ENCODE measurements at places on chromosomes 3 and 15.

DNA sequence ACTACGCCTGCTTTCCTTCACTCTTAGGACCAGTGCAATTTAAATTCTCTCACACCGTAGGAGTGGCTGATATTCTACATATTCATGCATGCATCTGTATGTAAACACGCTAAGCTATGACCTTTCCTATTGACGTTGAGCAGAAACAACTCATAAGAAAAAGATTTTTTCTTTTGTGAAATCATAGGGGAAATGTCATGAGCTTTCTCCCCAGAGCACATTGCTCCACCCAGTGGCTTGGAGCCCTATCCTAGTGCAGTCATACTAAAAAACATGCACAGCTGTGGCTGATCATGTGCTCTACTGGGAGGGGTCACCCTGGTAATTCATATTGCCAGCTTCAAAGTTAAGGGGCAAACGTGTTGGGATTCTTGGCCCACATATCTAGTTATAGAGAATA, 1.8 kb upstream of the MESD start:
- DNase-seq = no peak

GRCh38 chr15:47384776-47385175, 332.5 kb upstream of the SEMA6D start:
- no peak for DNase-seq

DNA sequence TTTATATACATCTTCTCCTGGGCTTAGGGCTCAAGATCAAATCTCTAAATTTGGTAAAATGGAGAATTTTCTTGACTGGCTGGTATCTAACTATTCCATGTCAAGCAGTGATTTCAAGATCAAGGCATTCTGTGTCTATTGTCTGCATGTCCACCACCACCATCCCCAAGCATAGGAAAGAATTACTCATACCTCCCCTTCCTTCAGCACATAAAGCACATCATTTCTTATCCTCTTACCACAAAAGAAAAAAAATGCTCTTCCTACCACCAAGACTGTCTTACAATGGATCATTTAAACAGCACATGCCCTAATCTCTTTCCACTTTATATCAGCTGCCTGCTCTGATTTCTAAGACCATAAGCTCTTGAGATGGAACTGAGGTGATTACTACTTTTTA, 470.5 kb upstream of the THBS1 start:
- no peak for DNase-seq

DNA sequence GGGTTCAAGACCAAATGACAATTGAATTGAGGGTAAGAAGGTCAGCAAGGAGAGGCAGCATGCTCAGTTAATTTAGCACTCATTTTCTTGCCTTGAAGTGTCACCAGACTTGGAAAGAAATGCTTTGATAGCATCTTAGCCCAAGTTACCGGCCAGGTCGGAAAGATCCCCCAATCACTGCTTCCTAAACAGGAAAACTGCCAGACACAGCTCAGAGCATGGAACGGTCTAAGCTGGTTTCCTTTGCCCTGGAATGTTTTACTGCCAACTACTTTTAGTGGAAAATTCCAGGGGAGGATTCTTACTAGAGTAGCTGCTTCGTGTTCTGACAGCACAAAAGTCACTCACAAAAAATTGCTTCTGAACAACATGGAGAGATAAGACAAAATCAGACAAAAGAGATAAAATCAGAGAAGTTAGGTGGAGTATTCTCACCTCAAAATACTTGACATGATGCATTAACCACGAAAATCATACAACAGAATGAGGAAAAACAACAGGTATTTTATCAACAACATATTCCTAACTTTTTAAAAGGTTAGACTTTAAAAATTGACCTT, 65.5 kb downstream of the CCR4 start:
- no peak for DNase-seq

DNA sequence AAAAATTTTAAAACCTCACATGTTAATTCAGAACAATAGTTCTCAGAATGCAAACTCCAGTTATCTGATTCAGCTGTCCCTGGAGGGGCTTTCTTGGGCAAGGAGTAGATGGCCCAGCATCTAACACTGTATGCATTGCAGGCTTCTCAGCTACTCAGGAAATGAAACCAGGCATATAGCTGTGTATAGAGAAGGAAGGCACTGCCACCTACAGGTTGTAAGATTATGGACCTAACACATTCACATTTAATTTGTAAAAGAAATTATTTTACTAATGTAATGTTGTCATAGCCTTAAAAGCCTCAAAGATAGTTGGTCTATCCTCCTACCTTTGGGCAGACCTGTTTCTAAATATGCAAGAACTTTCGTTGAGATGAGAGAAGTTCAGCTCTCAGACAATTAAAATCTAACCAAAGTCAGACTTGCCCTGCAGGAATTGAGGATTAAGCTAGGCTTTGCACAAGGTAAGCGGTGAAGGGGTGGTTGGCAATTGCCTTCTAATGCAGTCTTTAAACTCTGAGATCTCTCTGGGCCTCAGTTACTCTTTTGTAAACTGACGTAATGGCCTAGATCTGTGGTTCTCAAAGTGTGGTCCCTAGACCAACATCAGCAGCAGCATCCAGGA, 132.8 kb upstream of the SLC24A5 start:
- DNase-seq = peak; percentile 7

GRCh38 chr3:55637906-55638638, 151.0 kb upstream of the WNT5A start:
- DNase-seq = no peak

GRCh38 chr3:50237133-50237651, 1.2 kb downstream of the GNAI2 start:
- DNase-seq = peak; percentile 23

DNA sequence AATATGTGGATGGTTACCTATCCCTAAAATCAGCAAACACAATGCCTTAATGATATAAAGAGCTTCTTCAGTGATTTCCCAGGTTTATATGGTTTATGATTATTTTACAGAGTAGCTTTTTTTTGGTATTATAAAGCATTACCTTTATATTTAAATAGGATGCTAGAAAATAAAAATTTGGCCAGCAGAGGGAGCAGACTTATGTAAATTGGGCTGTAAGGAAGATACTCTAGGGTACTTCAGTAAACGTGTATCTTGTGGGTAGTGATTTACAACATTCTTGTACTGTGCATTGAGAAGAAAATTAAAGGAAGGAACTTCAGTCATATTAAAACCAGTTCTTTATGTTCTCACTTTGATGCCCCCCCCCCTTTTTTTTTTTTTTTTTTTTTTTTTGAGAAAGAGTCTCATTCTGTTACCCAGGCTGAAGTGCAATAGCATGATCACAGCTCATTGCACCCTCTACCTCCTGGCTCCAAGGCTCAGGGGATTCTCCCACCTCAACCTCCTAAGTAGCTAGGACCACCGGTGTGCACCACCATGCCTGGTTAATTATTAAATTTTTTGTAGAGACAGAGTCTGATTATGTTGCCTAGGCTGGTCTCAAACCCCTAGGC, 167.9 kb downstream of the BBX start:
- no peak for DNase-seq

DNA sequence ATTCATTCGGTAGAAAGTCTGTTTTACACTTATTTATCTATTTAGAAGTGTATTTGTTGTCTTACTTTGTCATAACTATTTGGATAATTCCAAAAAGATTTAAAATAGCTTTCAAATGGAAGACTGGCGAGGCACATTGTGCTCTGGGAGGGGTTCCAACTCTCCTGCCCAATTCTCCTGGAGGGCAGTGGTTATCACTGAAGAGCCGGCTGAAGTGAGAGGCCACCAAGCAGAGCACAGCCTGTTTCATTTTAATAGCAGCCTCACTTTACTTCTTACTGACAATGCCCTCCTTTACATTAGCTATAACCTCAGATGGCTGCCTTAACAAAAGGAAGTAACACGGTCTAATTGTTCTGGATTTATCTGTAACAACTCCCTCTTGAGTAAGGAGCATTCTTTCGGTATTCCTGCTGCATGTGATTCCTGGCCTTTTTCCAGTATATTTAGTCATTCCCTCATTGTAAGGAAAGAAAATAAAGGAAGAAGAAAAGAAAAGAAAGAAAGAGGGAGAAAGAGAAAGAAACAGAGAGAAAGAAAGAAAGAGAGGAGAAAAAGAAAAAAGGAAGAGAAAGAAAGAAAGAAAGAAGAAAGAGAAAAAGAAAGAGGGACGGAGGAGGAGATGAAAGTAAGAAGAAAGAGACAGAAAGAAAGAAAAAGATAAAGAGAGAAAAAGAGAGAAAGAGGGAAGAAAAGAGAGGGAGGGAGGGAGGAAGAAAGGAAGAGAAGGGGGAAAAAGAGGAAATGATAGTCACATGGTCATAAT, 339.8 kb upstream of the WNT5A start:
- DNase-seq = no peak

- no peak for DNase-seq
These were observed 1048.5 kb downstream of the NTRK3 start for GRCh38 chr15:87207990-87208580.

DNA sequence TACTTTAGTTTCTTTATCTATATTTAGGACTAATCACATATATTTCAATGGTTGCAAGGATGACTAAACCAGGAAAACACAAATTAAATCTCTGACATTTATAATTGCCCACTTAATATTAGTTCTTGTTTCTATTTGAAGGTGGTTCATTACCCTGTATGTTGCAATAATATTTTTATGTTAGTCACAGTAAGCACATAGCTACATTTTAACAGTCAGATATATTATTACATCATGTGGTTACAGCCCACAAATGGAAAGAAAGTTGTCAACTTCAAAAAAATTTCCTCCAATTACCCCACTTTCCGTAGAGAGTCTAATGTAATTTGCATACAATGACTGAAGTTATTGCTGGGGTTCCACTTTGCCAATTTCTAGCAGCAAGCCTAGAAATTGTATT, 114.6 kb downstream of the TUSC7 start:
- DNase-seq = no peak

DNA sequence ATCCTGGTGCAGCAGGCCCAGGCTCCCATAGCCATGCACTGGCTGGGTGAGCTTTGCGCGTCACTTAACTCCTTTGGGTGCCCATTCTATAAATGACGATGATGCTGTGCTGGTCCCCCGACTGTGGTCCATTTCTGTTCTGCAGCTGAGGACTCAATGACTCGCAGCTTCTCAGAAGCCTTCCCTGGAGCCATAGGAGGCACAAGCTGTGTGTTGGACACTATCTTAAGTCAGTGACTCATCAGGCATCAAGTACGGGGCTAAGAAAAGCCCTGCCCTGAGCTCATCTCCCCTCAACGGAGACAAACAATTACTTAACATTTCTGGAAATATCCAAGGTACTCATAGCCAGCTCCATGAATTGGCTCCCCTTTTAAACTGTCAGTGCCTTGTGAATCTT, 13.8 kb upstream of the MUSTN1 start:
- no peak for DNase-seq

DNA sequence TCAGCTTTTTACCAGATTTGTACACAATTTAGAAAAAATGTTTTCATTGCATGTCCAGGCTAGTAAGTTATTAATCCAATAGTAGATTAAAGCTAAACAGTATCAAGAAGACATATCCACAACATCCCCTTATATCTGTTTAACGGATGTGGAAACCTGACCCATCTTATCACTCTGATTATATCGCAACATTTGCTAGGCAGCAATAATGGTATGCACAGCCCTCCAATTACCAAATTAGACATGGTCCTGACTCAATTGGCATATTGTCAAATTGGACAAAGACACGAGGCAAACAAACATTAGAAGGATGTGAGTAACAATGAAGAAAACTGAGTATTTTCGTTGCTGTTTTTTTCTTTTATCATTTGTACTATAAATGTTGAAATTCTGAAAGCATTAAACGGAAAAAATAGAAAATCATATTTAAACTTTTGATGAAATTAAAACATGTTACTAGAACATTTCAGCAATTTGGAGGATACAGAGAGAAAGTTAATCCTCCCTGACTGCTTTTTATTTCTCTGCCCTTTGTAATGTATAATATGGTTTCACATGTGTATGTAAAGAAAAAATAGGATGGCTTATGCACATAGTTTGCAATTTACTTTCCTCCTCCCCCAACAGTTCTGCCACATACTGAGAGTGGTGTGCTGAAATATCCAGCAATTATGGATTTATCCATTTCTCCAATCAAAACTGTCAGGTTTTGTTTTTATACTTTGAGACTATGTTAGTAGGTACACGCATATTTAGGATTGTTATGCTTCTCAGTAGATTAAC, 633.7 kb downstream of the ZIC1 start:
- no peak for DNase-seq

- no peak for DNase-seq
These were observed 883 bp upstream of the FRMD4B start for GRCh38 chr3:69386556-69387385.

DNA sequence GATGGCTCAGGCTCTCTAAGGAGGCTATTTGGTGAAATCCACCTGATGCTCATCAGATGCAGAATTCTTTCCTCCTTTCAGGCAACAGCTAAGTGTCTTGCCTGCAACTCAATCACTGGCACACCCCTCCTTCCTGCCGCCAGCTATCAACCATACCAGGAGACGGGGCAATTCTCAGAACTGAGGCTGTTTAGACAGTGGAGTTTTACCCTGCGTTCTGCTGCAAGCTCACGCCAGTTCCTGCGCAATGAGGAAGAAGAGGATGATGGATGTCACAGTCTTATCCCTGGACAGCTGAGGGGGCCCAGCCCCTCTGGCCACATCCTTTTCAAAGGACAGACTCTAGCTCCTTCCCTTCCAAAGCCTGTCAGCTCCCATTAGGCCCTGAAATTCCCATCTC, 7.0 kb upstream of the MANF start:
- DNase-seq = no peak

- DNase-seq = no peak
These were observed 144.1 kb downstream of the ALDH1A2 start for GRCh38 chr15:57921371-57921770.

DNA sequence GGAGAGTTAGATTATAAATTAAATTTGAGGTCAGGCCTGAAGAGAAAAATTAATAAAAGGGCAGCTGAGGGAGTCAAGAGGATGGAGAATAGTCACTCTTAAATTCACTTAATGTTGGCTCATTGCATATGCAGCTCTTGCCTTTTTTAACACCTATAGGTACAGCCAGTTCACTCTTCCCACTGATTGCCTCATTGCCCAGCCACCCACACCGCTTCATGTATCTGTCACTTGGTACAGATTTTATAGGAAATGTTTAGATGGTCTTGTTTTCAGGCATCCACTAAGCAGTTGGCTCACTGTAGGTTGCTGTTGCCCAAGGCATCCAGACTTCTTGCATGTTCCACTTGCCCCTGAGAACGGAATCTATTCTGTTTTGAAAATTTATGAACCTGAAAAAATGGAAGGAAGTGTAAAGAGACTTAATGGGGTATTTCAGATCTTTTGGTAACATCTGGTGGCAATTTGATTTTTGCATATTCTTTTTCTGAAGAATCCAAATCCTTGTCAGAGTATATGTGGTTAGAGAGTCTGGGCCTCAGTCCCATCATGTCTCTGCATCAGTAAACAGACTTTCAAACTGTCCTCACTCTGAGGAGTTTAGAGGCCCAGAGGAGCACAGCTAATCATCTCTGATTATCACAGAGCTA, 151.9 kb downstream of the RBPMS2 start:
- peak; percentile 25 for DNase-seq

- no peak for DNase-seq
These were observed 681.2 kb upstream of the GRM7 start for GRCh38 chr3:6179761-6180160.

- DNase-seq = no peak
These were observed 21.1 kb downstream of the MAPK6 start for GRCh38 chr15:52039925-52040781.

- DNase-seq = no peak
These were observed 67.7 kb downstream of the INO80 start for GRCh38 chr15:41048397-41048796.

All from stimulated activated CD4-positive, alpha-beta T cell treated with anti-CD3 and anti-CD28 coated beads, Interleukin-4, amount 100 ng/mL, for 48 hours (primary cell).